Activated naive CD4-positive, alpha-beta T cell (primary cell): ENCODE measurements at places on chromosomes 3 and 15.

- DNase-seq: no peak
These were observed 10.3 kb downstream of the BCL2A1 start for GRCh38 chr15:79960502-79961212.

DNA sequence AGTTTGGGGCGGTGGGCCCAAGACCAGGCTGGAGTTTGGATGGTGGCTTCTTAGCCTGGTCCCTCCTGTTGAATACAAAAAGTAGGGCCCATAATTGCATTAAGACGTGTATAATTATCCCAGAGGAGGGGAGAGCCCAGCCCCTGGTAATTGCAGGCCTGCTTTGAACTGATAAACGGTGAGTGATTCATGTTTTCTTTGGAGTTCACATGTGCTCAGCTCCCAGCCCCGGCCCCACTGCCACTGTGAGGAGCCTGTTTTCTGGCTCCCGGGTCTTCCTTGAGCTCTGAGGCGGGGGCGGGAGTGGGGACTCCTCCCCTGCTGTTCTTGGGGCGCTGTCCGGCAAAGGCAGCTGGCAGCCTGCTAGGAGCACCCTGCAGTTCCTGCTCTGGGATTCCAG lies 3.1 kb downstream of the PLXNA1 start:
- DNase-seq: no peak

GRCh38 chr15:33007303-33007855 lies 187.1 kb downstream of the FMN1 start:
- no peak for DNase-seq

DNA sequence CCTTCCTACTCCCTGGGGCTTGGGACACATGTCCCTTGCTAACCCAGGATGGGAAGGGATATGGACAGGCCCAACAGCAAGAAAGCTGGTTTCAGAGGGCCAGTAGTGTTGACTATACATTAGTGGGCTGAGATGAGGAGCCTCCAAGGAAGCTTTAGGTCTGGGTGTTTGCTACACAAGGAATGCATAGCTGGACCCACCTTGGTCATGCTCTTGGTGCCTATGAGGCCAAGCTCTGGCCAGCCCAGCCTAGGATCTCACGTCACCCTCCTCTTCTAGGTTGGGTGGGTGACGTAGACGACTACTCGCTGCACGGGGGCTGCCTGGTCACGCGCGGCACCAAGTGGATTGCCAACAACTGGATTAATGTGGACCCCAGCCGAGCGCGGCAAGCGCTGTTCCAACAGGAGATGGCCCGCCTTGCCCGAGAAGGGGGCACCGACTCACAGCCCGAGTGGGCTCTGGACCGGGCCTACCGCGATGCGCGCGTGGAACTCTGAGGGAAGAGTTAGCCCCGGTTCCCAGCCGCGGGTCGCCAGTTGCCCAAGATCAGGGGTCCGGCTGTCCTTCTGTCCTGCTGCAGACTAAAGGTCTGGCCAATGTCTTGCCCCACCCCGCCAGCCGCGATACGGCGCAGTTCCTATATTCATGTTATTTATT lies 653 bp upstream of the WDR6 start:
- DNase-seq: no peak

DNA sequence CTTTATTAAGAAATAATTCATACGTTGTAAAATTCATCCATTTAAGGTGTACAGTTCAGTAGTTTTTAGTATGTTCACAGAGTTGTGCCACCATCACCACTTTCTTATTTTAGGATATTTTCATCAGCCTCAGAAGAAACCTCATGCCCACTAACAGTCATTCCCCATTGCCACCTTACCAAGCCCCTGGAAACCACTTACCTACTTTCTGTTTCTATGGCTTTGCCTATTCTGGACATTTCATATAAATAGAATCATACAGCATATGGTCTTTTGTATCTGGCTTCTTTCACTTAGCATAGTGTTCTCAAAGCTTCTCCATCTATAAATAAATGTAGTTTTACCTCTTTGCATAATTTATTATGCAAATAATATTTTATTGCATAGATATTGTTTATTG lies 6.6 kb downstream of the FETUB start:
- DNase-seq: no peak

DNA sequence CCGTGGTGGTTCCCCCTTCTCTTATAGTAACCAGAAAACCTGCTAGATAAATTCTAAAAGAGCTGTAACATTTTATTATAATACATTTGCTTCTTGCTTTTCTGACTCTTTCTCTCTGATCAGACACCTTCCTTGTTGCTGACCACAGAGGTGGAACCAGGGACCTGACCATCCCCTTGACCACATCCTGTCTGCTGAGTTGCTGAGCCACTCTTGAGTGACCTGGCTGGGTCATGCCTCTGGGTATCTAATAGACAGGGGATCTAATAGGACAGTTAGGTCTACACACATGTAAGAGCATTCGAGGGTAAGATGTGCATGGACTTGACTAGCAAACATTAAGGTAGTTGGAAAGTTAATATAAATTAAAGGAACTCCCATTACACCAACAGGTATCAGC lies 22.8 kb upstream of the TRIM59 start:
- DNase-seq: no peak

DNA sequence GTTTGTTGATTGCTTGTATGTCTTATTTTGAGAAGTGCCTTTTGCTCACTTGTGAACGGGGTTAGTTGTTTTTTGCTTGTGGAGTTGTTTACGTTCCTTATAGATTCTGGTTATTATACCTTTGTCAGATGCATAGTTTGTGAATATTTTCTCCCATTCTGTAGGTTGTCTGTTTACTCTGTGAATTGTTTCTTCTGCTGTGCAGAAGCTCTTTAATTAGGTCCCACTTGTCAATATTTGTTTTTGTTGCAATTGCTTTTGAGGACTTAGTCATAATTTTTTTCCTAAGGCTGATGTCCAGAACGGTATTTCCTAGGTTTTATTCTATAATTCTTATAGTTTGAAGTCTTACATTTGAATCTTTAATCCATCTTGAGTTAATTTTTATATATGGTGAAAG lies 285.3 kb upstream of the GADL1 start:
- DNase-seq: no peak

GRCh38 chr3:189320511-189320910 lies 148.7 kb downstream of the TPRG1 start:
- DNase-seq: no peak
